CD8-positive, alpha-beta memory T cell (primary cell): ENCODE measurements at places on chromosomes 3 and 15. TPM values are rescaled to one million over a fixed set of nuclear protein-coding genes. Genes with fewer than 3 reads are reported as not detected.

- no peaks in the 10 kb centered on the region for H3K36me3 ChIP-seq
- H3K4me3 ChIP-seq, result peak overlapping the region; percentile 86
- peak; percentile 20 for DNase-seq
- H3K27me3 ChIP-seq, result no peaks in the 10 kb centered on the region
- H3K4me1 ChIP-seq, result peaks cover 52% of the 10 kb centered on the region
- peak overlapping the region; percentile 85 for H3K27ac ChIP-seq
Observed at GRCh38 chr15:70098461-70099166, 897 bp upstream of the TLE3 start.

GRCh38 chr15:23095796-23096195, 40.8 kb downstream of the GOLGA6L1 start:
- DNase-seq, result no peak

DNA sequence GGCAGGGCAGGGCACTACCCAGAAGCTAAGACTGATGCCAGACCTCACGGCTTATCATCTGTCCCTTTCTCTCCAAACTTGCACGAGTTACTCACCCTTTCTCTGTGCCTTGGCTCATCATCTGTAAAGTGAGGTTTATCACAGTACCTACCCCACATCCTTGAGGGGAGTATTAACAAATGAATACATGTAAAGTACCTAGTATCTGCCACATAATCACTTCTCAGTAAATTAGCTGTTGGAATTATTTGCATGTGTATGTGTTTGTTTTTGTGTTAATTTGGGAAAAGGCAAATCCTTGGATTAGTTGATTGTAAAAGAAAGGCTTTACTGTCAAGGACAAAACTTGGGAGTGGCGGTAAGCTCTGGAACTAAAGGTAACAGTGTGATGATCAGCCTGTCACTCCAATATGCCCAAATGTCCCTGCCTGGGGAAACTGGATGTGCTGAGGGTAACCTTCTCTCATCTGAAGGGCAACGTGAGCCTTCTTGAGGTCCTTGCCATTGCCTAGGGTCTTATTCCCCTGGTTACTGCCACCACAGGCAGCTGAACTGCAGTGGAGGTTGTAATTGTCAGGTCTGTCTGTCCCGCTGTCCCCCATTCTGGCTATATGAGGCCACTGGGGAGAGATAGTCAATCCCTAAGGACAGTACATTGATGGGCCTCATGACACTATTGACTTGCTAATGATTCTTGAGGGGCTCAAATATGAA, 269.4 kb downstream of the CLSTN2 start:
- no peak overlapping the region for H3K4me3 ChIP-seq
- no peak for DNase-seq
- no peaks in the 10 kb centered on the region for H3K27me3 ChIP-seq
- no peaks in the 10 kb centered on the region for H3K36me3 ChIP-seq

DNA sequence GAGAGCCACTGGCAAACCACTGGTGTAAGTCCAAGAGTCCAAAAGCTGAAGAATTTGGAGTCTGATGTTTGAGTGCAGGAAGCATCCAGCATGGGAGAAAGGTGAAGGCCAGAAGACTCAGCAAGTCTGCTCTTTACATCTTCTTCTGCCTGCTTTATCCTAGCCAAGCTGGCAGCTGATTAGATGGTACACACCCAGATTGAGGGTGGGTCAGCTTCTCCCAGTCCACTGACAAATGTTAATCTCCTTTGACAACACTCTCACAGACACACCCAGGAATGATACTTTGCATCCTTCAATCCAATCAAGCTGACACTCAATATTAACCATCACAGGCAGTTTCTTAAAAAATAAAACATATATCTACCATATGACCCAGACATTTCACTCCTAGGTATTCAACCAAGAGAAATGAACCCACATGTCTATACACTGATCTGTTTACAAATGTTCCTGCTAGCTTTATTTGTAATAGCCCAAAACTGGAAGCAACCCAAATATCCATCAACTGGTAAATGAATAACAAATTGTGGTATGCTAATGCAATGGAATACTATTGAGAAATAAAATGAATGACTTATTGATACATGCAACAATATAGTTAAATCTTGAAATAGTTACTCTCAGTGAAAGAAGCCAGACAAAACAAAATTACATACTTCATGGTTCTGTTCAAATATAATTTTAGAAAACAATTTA, 373.8 kb downstream of the ZNF385D start:
- DNase-seq, result no peak
- no peak overlapping the region for H3K27ac ChIP-seq
- no peaks in the 10 kb centered on the region for H3K4me1 ChIP-seq

DNA sequence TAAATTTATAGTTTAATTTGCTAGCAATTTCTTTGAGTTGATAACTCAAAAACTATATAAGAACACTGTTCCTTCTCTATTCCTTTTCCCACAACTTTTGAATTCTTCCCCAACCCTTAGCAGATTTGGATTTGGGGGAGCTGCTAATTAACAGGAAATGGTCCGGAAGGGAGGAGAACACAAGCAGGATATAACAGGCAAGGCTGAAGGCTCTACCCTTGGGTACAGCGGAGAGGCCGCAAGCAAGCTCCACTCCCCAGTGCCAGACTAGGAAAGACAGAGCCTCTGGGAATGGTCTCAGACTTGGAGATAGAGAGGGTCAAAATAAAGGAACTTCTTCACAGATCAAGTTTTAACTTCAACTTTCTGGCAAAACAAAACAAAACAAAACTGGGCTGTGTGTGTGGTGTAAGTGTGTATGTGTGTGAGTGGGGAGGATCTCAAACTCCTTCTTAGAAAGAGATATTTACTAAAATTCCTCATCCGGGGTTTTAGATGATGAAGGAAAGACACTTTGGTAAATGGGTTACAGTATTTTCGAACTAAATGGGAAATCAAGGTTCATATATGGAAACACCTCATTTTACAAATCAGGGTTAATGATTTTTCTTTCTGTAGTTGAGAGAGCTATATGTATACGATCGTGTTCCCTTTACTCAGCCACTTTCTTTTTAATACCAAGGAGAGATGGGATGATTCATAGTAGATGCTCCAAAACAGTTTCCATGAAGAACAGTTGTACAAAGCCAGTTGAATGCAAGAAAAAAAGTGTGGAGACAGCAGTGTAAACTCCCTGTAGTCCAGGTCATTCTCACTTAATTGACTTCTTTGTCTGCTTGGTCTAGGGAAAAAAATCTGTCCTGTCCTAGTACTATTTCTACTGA, 161.1 kb downstream of the TP63 start:
- H3K4me3 ChIP-seq, result no peak overlapping the region
- H3K36me3 ChIP-seq, result no peaks in the 10 kb centered on the region
- H3K27me3 ChIP-seq, result no peaks in the 10 kb centered on the region
- H3K4me1 ChIP-seq, result no peaks in the 10 kb centered on the region
- DNase-seq, result no peak
- no peak overlapping the region for H3K27ac ChIP-seq

- H3K27ac ChIP-seq, result no peak overlapping the region
- H3K27me3 ChIP-seq, result no peaks in the 10 kb centered on the region
- H3K4me1 ChIP-seq, result peaks cover 4% of the 10 kb centered on the region
- H3K36me3 ChIP-seq, result no peaks in the 10 kb centered on the region
Observed at GRCh38 chr3:196689941-196690660, 21.9 kb downstream of the CEP19 start.

DNA sequence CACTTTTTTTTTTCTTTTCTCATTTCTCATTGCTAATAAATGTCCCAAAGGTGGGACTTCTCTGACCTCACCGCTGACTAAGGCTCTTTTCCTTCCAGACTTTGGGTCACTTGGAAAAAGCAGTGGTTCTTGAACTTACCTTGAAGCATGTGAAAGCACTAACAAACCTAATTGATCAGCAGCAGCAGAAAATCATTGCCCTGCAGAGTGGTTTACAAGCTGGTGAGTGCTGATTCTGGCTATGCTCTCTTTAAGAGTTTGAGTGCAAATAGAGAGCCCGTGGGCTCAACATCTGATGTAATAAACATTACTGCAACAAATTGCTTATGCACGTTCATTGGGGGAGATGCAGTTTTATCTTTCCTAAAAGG, 2.0 kb downstream of the BHLHE40 start:
- peaks cover 11% of the 10 kb centered on the region for H3K36me3 ChIP-seq
- H3K27ac ChIP-seq, result peak overlapping the region; percentile 81

- no peaks in the 10 kb centered on the region for H3K36me3 ChIP-seq
- H3K27ac ChIP-seq, result no peak overlapping the region
- no peak for DNase-seq
- no peak overlapping the region for H3K4me3 ChIP-seq
Observed at GRCh38 chr3:61192222-61192621, 59.0 kb downstream of the FHIT start.

GRCh38 chr3:100269410-100270214, 8.8 kb downstream of the TBC1D23 start:
- H3K27me3 ChIP-seq, result no peaks in the 10 kb centered on the region
- no peak overlapping the region for H3K4me3 ChIP-seq
- no peak for DNase-seq
- no peaks in the 10 kb centered on the region for H3K4me1 ChIP-seq
- no peaks in the 10 kb centered on the region for H3K36me3 ChIP-seq

DNA sequence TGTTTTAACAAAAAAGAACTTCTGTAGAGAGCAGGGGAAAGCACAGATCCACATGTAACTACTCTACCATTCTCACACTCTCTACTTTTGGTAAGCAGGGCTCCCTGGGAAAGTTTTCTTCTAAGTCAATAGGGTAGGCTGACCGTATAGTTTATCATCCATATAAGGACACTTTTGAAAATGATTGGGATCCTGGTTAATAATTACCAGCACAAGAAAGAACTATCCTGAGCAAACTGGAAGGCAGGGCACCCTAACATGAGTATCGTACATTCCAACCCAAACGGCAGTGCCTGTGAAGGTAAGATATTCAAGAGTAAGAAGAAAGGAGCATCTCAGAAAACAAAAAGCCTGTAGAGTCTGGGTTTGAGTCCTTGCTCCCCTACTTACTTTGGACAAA, 22.1 kb downstream of the SUSD5 start:
- no peak for DNase-seq
- H3K4me3 ChIP-seq, result no peak overlapping the region
- no peaks in the 10 kb centered on the region for H3K4me1 ChIP-seq
- H3K27ac ChIP-seq, result no peak overlapping the region
- H3K36me3 ChIP-seq, result no peaks in the 10 kb centered on the region
- H3K27me3 ChIP-seq, result no peaks in the 10 kb centered on the region

DNA sequence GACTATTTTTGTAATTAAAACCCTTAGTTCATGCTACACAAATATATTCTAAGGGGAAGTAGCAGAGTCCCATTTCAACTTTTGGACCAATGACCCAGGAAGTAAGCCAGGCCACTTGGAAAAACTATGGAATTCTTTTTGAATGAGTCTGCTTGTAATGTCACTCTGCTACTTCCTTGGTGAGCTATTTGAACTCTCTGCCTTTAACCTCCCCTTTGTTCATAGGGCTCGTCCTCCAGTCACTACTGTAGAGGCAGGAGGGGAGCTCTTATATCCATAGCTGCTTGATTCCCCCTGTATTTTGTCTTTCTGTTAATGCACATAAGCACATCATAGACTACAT, 119.6 kb downstream of the UACA start:
- no peaks in the 10 kb centered on the region for H3K27me3 ChIP-seq
- H3K4me1 ChIP-seq, result no peaks in the 10 kb centered on the region
- DNase-seq, result no peak
- no peak overlapping the region for H3K27ac ChIP-seq

DNA sequence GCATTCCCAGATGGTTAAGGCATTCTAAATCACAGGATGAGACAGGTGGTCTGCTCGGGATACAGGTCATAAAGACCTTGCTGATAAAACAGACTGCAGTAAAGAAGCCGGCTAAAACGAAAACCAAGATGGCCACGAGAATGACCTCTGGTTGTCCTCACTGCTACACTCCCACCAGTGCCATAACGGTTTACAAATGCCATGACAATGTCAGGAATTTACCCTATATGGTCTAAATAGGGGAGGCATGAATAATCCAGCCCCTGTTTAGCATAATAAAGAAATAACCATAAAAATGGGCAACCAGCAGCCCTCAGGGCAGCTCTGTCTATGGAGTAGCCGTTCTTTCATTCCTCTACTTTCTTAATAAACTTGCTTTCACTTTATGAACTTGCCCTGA, 151.1 kb downstream of the ZNF385D start:
- H3K27ac ChIP-seq, result no peak overlapping the region
- no peak for DNase-seq
- no peaks in the 10 kb centered on the region for H3K27me3 ChIP-seq
- no peaks in the 10 kb centered on the region for H3K4me1 ChIP-seq
- no peaks in the 10 kb centered on the region for H3K36me3 ChIP-seq
- no peak overlapping the region for H3K4me3 ChIP-seq

- no peaks in the 10 kb centered on the region for H3K36me3 ChIP-seq
- peaks cover 5% of the 10 kb centered on the region for H3K4me1 ChIP-seq
- DNase-seq, result no peak
- no peaks in the 10 kb centered on the region for H3K27me3 ChIP-seq
Observed at GRCh38 chr3:46496746-46497555, 825 bp upstream of the RTP3 start.

GRCh38 chr15:57640930-57641682, 49.4 kb downstream of the MYZAP start:
- no peak overlapping the region for H3K27ac ChIP-seq
- H3K27me3 ChIP-seq, result no peaks in the 10 kb centered on the region
- H3K36me3 ChIP-seq, result no peaks in the 10 kb centered on the region
- no peak overlapping the region for H3K4me3 ChIP-seq
- H3K4me1 ChIP-seq, result no peaks in the 10 kb centered on the region
- DNase-seq, result no peak

- peaks cover 33% of the 10 kb centered on the region for H3K36me3 ChIP-seq
- DNase-seq, result no peak
- H3K4me1 ChIP-seq, result no peaks in the 10 kb centered on the region
- H3K27me3 ChIP-seq, result no peaks in the 10 kb centered on the region
- H3K27ac ChIP-seq, result no peak overlapping the region
- H3K4me3 ChIP-seq, result no peak overlapping the region
Observed at GRCh38 chr15:52057996-52058395, 39.0 kb downstream of the MAPK6 start.

NISCH gene
- 66.2 TPM for total RNA-seq

ISG20 gene
- total RNA-seq, result 27.2 TPM

ROPN1 gene
- total RNA-seq, result not detected

WNT7A gene
- 0.31 TPM for total RNA-seq

GDPGP1 gene
- total RNA-seq, result 10.3 TPM

PLSCR4 gene
- total RNA-seq, result not detected

MOBP gene
- not detected for total RNA-seq
